ENCODE measurements at places on chromosomes 3 and 15.

- H3K4me3 ChIP-seq, result no peak overlapping the region
- H3K36me3 ChIP-seq, result peaks cover 5% of the 10 kb centered on the region
- DNase-seq, result no peak
- no peaks in the 10 kb centered on the region for H3K27me3 ChIP-seq
- H3K4me1 ChIP-seq, result no peaks in the 10 kb centered on the region
- no peak overlapping the region for H3K27ac ChIP-seq
Observed at GRCh38 chr3:42037318-42037945, 53.7 kb upstream of the TRAK1 start.

DNA sequence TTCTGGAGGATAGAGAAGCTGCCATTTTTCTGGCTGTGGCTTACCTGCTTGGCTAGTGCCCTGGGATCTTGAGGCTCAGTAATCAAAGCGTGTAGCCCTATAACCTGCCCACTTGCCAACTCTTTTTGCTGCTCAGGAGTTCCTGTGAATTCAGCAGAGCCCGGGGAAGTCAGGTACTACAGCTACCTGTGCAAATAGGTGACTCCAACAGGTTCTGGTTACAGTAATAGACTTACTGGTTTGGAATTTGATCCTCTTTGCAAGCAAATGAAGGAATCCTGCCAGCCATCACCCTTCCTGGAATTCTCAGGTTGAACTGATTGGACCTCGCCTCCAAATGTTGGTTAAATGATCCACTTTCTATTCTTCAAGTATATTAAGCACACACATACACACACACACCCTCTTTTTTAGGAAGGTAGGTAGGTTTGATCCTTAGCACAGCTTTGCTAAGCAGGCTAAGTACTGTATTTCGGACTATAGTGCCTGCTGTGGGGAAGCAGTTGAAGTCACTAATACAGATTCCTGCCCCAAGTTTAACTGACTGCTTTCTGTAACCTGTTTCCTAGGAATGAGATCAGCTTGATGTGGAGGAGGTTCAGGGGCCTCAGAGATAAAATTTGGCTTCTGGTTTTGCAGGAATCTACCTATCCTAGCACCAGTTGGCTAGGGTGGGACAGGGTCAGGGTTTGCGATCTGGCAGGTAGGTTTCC lies 2.3 kb downstream of the PPCDC start:
- DNase-seq, result no peak
- H3K36me3 ChIP-seq, result peaks cover 11% of the 10 kb centered on the region
- H3K27ac ChIP-seq, result no peak overlapping the region
- H3K4me1 ChIP-seq, result peaks cover 5% of the 10 kb centered on the region
- no peak overlapping the region for H3K4me3 ChIP-seq

DNA sequence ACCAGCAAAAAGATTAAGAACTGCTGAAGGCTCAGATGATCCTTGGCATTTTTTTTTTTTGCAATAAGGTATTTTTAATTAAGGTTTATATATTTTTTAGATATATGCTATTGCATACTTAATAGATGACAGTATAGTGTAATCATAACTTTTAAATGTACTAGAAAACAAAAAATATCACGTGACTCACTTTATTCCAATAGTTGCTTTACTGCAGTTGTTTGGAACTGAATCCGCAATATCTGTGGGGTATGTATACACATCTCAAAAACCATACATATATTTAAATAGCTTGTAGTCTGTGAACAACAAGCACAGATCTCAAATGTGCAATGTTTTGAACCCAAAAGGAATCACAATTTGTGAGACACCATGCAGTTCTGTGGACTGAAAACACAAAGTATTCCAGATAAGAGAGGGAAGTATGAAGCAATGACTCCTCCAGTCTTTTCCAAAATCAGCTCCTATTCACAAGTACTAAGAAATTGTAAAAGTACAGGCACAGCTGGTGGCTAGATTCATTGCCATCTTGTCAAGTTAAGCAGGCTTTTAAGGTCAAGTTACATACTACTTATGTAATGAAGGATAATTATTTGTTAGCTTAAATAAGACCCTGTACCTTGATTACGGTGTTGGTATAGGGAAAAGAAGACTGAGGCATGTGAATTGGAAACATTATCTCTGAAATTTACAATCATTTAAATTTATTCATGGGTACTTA lies 331.1 kb downstream of the TBC1D5 start:
- no peaks in the 10 kb centered on the region for H3K4me1 ChIP-seq
- no peak overlapping the region for H3K27ac ChIP-seq
- H3K27me3 ChIP-seq, result no peaks in the 10 kb centered on the region
- no peak for DNase-seq
- no peak overlapping the region for H3K4me3 ChIP-seq

DNA sequence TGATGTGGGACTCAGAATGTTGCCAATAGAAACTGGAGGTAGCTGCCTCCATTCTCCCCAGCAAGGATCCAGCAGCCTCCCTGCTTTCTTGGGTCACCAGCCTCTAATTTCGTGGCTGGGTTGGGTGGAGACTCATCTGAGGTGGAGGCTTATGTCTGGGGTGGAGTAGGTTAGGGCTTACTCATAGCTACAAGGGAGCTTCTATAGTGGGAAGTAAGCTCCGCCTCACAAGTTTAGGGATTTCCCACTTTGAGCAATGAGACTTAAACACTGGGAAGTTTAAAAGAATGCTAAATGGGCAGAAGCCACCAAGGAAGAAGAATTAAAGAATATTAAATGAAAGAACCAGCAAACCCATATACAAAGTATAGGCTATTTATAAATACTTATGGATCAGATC lies 63.8 kb downstream of the GJD2 start:
- no peaks in the 10 kb centered on the region for H3K27me3 ChIP-seq
- H3K27ac ChIP-seq, result no peak overlapping the region
- H3K4me3 ChIP-seq, result no peak overlapping the region
- no peaks in the 10 kb centered on the region for H3K36me3 ChIP-seq
- DNase-seq, result no peak

DNA sequence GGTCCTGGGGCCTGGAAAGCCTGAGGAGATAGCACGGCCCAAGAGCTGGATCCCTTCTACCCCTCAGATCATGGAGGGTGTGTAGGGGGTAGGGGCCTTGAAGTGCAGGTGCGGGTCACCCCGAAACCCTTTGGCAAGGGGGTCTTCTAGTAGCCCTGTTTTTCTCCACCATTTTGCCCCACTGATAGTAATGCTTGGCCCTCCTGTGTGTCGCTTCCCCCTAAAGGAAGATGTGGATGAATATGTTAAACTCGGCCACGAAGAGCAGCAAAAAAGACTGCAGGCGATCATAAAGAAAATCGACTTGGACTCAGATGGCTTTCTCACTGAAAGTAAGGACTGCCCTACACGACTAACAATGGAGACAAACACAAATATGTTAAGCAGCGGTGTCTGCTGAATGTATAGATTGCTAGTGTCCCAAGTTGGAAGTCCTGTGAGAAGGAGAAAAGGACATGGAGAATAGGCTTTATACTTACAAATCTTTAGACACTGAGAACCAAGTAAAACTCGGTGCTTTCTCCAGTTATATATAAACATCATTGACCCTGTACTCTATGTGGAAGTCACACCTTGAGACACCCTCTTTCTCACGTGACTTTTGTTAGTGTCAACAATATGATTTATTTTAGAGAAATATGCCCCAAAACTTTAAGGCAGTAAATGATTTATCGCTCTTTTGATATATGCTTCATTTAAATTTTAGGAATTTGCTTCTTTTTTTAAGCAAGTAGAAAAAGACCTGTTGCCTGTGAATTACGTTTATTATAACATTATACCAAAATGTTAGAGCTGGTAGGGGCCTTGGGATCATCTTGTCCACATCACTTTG lies 802 bp downstream of the RCN2 start:
- DNase-seq, result no peak
- no peak overlapping the region for H3K27ac ChIP-seq
- H3K4me3 ChIP-seq, result peak overlapping the region; percentile 64
- H3K27me3 ChIP-seq, result no peaks in the 10 kb centered on the region

GRCh38 chr3:97815149-97815917 lies 6.5 kb upstream of the CRYBG3 start:
- no peak overlapping the region for H3K4me3 ChIP-seq
- H3K4me1 ChIP-seq, result no peaks in the 10 kb centered on the region
- H3K27me3 ChIP-seq, result no peaks in the 10 kb centered on the region

DNA sequence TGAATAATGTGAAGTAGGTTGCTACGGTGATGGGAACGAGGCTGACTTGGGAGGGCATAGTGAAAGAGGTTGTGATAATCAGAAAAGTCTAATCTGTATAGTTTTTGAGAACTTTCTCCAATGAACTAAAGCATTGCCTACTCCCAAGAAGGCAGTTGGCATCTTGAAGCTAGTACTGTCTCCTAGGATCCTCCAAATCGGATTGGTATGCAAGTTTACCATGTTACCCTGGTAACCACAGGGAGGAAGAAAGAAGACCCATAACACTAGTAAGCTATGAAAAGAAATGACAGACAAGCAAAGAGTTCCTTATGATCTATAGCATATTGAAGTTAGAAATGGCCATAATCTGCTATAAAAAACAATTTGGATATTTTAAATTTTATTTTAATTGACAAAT lies 127.2 kb upstream of the SYNPR start:
- no peak for DNase-seq
- H3K27ac ChIP-seq, result no peak overlapping the region
- no peaks in the 10 kb centered on the region for H3K4me1 ChIP-seq

- H3K27me3 ChIP-seq, result no peaks in the 10 kb centered on the region
- no peak overlapping the region for H3K27ac ChIP-seq
- H3K4me1 ChIP-seq, result no peaks in the 10 kb centered on the region
- H3K4me3 ChIP-seq, result no peak overlapping the region
Observed at GRCh38 chr3:126263539-126263938, 83.2 kb upstream of the ALDH1L1 start.

DNA sequence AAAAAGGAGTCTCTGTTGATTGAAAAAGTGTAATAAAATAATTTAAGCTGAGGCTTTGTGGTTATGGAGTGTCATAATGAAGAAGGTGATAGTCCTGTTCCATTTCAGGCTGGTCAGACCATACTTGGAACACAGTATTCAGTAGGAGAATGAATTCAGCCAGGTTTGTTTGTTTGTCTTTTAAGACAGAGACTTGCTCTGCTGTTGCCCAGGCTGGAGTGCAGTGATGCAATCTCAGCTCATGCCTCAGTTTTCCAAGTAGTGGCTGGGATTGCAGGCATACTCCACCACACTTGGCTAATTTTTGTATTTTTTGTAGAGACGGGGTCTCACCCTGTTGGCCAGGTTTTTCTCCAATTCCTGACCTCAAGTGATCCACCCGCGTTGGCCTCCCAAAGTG lies 33.5 kb downstream of the IQGAP1 start:
- no peaks in the 10 kb centered on the region for H3K27me3 ChIP-seq
- peaks cover 42% of the 10 kb centered on the region for H3K4me1 ChIP-seq

DNA sequence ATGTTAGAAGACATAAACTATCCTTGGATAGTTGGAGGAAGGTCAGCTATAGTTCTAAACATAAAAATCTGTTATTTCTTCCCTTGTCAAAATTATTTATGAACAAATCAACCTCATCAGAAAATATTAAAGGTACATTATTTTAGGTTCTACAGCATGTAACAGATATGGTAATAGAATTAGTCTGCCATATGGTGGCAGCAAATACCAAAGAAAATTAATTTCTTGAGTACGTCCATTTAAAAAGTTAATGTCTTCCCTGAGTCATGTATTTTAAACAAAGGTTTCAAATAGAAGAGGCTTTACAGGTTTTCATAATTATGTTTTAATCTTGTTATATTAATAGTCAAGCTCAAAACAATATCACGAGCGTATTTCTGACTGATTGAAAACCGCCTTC lies 17.9 kb upstream of the ANKRD28 start:
- no peak overlapping the region for H3K4me3 ChIP-seq
- DNase-seq, result no peak
- peaks cover 1% of the 10 kb centered on the region for H3K36me3 ChIP-seq
- no peaks in the 10 kb centered on the region for H3K27me3 ChIP-seq
- H3K4me1 ChIP-seq, result peaks cover 3% of the 10 kb centered on the region

DNA sequence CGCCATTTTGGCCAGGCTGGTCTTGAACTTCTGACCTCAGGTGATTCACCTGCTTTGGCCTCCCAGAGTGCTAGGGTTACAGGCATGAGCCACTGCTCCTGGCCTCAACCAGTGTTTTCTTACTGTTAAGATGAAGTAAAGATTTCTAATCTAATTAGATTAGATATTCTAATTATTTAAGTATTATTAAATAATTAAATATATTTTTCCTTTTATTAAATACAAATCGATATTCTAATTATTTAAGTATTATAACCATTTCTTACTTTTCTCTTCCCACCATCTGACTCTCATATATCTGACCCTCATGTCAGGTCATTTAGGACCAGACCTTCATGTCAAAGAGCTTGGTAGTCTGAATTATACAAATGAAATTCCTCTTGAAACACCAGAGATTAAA lies 1291.9 kb upstream of the EPHA6 start:
- no peak overlapping the region for H3K27ac ChIP-seq
- no peaks in the 10 kb centered on the region for H3K36me3 ChIP-seq
- DNase-seq, result no peak
- no peaks in the 10 kb centered on the region for H3K27me3 ChIP-seq
- H3K4me3 ChIP-seq, result no peak overlapping the region
- H3K4me1 ChIP-seq, result no peaks in the 10 kb centered on the region

DNA sequence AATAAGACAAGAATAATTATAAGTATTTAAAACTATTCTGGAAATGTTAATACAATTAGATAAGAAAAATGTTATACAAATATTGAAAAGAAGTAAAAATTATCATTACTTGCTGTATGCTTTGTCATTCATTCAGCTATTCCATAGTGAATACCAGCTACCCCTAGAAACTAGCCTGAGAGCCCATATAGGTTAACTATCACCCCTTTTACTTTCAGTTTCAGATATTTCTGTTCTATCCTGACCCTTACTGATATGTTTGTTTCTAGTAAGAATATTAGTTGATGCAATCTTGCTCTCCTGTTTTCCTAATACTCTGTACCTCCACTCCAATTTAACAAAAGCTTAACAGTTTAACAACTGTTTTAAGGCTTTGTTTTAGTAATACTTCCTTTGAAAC lies 31.6 kb downstream of the FAM227B start:
- H3K4me3 ChIP-seq, result no peak overlapping the region
- no peaks in the 10 kb centered on the region for H3K36me3 ChIP-seq
- no peaks in the 10 kb centered on the region for H3K27me3 ChIP-seq
- DNase-seq, result no peak

- no peak for DNase-seq
- no peak overlapping the region for H3K27ac ChIP-seq
- no peaks in the 10 kb centered on the region for H3K27me3 ChIP-seq
- no peaks in the 10 kb centered on the region for H3K36me3 ChIP-seq
Observed at GRCh38 chr3:61985020-61985419, 388.3 kb downstream of the FEZF2 start.

GRCh38 chr3:10778492-10779292 lies 37.3 kb upstream of the SLC6A11 start:
- no peaks in the 10 kb centered on the region for H3K4me1 ChIP-seq
- no peak overlapping the region for H3K4me3 ChIP-seq
- H3K36me3 ChIP-seq, result no peaks in the 10 kb centered on the region
- no peak overlapping the region for H3K27ac ChIP-seq
- no peak for DNase-seq
